ENCODE measurements at places on chromosomes 2 and 18.

GRCh38 chr2:112048887-112049286 lies 6.2 kb upstream of the TMEM87B start:
- DNase-seq = peak; percentile 25

GRCh38 chr2:67798541-67799160 lies 264.2 kb downstream of the C1D start:
- DNase-seq = no peak

- no peak for DNase-seq
Observed at GRCh38 chr2:174901075-174901474, 104.1 kb downstream of the CHN1 start.

- DNase-seq = no peak
Observed at GRCh38 chr2:88247531-88247930, 77.4 kb downstream of the THNSL2 start.

- DNase-seq = no peak
Observed at GRCh38 chr18:54257015-54257414, 12.3 kb upstream of the POLI start.

DNA sequence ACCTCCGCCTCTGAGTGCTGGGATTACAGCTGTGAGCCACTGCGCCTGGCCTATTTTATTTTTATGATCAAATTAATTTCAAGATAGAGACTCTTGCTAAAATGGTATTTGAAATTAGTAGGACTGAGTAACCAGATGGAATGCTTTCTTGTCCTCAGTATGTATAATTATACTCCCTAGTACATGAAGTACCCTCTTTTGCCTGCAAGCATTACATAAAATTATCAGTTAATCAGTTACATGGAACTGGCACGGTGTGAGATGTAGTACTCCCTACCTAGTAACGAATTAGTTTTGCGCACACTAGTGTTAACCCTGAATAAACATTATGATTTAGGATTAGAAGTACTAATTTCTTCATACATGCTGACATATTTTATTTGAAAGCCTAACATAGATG lies 41.6 kb downstream of the RBBP8 start:
- no peak for DNase-seq

DNA sequence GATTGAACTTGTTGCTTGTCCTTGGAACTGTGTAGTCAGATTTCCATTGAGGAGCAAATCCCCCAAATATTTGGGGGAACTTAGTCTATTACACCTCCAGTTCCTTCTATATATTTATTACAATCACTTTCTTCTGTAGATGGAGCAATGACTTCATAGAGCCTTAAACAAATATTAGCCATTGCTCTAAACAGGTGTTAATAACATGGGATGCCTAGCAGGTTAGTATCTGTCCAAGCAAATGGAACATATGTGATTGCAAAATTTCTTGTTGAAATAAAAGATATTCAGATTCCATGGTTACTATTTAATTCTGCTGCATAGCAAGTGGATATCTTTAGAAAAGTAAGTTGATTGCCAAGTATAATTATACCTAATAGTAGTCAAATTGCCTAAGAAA lies 207.6 kb upstream of the NABP1 start:
- no peak for DNase-seq

DNA sequence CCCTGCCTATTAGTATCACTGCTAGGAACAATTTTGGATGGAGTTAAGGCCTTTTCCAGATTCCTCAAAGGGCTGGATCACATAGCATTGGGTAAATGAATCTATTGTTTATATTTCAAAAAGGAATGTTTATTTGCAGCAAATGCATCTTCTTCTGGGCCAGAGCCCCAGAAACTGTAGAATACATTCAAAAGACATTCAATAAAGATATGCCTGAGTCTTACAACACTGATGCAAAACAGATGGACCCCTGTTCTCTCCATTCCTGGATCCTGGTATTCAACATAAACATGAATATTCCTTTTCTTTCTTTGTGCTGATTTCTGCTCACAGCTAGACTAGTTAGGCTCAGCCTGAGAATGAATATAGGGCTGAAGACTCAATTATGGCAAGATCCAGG lies 227.2 kb upstream of the KLHL29 start:
- DNase-seq = no peak

GRCh38 chr2:4134551-4135550 lies 431.5 kb downstream of the DCDC2C start:
- DNase-seq = no peak

- no peak for DNase-seq
Observed at GRCh38 chr18:76252880-76253279, 242.2 kb downstream of the ZNF516 start.

DNA sequence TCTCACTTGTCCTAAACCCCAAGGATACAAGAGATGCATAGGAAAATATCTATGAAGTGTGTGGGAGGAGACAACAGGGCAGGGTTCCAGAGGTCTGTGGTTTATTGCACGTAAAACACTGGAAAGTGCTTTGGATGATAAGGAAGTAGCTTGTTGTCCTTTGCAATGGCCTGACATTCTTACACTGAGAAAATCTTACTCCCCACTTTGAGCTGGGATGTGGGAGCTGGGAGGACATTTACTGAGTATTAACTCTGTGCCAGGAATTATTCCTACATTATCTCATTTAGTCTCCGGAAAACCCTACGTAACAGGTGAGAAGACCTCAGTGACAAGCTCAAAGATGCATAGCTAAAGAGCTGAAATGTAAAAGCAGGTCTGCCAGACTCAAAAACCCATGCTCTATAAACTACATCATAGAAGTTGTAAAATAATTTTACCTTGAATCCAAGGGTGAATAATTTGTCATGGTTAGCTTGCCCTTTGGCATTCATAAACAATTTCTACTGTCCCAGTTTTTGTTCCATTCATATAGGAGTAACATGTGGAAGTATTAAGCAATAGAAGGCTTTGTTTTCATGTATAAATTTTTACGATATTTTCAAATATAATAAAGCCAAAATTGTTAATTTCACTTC lies 9.2 kb upstream of the GALNT3 start:
- DNase-seq = no peak

GRCh38 chr2:41958251-41958650 lies 89.6 kb upstream of the PKDCC start:
- no peak for DNase-seq

DNA sequence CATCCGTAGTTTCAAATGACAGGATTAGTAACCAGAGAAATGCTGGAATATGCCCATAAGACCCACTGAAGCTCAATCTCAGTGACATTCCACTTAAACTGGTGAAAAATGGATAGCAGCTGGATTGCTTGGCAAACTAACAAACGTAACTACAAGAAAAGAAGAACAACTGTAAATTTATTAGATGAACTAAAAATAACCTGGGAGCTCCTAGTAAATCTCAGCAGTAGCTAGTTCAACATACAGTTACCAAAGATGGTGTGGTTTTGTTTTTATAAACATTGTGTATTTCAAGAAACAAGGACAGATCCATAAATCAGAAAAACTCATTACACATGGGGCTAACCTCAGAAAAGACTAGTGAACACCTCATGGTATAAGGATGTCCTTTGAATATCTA lies 531.9 kb downstream of the XIRP2 start:
- no peak for DNase-seq

DNA sequence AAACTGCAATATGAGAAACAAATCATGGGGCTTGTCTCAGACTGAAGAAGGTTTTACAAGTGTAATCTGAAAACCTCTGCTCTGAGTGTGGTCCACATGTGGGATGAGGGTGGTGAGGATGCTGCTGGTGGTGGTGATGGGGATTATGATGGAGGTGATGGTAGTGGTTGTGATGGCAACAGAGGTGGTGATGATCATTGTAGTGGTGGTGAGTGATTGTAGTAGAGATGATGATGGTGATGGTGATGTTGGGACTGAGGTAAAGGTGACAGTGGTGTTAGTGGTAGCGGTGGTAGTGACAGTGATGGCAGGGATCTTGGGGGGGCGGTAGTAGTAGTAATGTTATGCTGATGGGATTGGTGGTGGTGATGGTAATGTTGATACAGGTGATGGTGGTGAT lies 217.8 kb downstream of the ANAPC1 start:
- no peak for DNase-seq

GRCh38 chr2:234632527-234633391 lies 135.9 kb upstream of the ARL4C start:
- DNase-seq = no peak

GRCh38 chr2:130787841-130788240 lies 32.5 kb downstream of the AMER3 start:
- no peak for DNase-seq

- DNase-seq = no peak
Observed at GRCh38 chr2:28543316-28544035, 47.6 kb downstream of the PLB1 start.

DNA sequence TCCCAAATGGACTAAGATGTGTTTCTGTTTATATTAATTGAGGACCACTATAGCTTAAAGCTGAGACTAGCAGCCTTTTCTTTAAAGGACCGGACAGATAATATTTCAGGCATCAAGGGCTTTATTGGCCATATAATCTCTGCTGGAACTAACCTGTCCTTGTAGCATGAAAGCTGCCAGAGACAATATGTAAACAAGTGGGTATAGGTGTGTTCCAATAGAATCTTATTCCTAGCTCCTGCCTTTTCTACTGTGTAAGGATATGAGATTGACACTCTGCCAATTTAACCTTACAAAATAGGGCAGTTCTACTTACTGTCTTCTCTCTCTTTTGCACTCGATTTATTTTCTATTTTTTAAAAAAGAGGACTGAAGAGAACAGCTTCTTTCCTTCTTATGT lies 74.0 kb downstream of the RHBDD1 start:
- no peak for DNase-seq

GRCh38 chr2:118388771-118389170 lies 300.5 kb downstream of the INSIG2 start:
- no peak for DNase-seq

GRCh38 chr2:200679127-200679526 lies 93.3 kb downstream of the AOX1 start:
- DNase-seq = no peak

- no peak for DNase-seq
Observed at GRCh38 chr2:117786520-117786919, 28.0 kb upstream of the DDX18 start.

DNA sequence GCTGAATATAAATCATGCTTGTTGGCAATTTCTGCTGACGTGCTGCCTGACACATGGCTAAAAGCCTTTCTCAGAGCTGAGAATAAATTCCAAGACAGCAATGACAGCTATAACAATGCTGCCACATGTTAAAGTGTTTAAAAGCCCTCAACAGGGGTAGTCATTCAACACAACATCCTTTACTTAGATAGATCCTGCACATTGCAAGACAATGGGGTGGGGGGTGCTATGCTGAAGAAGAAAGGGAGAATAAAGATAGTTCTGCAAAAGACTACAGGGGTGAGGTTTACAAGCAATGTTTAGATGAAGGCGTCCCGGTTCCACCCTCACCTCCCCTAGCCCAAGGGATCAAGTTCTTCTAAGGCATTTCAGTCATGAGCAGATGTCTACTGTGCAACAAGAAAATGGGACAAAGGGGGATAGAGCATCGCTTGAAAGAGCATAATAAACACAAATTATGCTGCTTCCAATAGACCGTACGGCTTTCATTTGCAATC lies 291.0 kb upstream of the ACVR2A start:
- no peak for DNase-seq

DNA sequence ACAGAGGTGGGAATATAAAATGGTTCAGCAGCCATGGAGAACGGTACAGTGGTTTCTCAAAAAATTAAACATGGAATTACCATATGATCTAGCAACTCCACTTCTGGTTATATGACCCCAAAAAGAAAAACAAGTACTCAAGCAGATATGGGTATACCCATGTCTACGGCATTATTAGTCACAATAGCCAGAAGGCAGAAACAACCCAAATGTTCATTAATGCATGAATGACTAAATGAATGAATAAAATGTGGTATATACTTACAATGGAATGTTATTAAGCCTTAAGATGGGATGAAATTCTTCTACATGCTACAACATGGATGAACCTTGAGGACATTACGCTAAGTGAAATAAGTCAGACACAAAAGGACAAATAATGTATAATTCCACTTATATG lies 266.8 kb upstream of the FBXO11 start:
- no peak for DNase-seq

DNA sequence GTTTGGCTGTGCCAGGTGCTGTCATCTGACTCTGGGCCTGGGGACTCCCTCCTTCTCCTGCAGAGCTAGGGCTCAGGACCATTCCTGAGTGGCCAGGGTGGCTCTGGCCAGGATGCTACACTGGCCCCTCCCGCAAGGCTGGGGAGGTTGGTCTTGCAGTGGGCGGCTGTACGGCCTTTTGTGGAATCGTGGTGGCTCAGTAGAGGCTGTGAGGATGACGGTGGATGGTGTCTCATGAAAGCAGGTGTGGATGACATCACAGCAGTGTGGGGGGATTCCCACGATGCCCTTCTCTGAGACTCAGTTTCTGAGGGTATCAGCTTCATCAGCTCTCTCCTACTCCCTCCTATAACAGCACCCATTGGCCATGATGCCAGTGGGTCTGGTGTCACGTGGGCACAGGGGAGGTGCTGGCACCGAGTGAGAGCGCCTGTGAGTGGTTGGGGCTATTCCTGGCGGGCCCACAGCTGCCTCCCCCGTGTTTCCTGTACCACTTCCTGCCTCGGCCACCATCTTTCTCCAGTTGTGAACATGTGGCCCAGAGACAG lies 144.2 kb upstream of the HDAC4 start:
- peak; percentile 11 for DNase-seq

- DNase-seq = no peak
Observed at GRCh38 chr2:219078126-219078525, 17.4 kb upstream of the IHH start.

DNA sequence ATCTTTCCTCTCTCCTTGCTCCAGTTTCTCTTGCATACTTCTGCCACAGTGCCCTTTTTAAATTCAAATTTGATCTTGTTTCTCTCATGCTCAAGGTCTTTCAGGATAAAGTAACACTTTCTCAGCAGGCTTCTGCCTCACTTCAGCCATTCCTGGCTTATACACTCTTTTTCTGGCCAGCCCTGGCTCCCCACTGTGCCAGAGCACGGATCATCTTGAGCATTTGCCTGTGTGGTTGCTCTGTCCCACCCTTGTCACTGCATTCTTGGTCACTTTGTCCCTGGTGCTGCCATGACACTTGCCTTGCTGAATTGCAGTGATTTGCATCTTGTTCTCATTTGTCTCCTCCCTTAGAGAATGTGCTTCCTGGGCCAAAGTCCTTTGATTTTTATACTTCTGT lies 634.3 kb downstream of the TMEM182 start:
- DNase-seq = no peak

GRCh38 chr2:66850376-66850775 lies 415.5 kb downstream of the MEIS1 start:
- DNase-seq = no peak

- no peak for DNase-seq
Observed at GRCh38 chr2:220707261-220707660, 864.8 kb downstream of the EPHA4 start.

DNA sequence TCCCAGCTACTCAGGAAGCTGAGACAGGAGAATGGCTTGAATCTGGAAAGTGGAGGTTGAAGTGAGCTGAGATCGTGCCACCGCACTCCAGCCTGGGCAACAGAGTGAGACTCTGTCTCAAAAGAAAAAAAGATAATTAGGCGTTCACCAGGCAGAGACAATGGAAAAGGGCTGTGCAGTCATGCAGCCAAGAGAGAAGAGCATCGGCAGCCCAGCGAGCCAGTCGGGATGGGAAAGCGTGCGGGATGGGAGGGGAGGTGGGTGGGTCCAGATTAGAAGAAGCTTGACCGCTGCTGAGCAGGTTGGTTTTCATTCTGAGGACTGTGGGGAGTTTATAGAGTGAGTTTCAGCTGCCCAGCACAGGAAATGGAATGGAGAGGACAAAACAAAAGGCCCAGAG lies 15.0 kb upstream of the CYS1 start:
- DNase-seq = no peak

- no peak for DNase-seq
Observed at GRCh38 chr2:44741507-44741906, 200.0 kb upstream of the SIX3 start.

Data from GM06990 (cell line).